ENCODE measurements at places on chromosomes 5 and 9. TPM values are rescaled to one million over a fixed set of nuclear protein-coding genes. Genes with fewer than 3 reads are reported as not detected.

Gene AK3
- total RNA-seq = 25.7 TPM

GRCh38 chr5:169158764-169159163 is 142.2 kb downstream of the SLIT3 start:
- DNase-seq = no peak

- DNase-seq = no peak
Observed at GRCh38 chr9:1918108-1918507, 97.0 kb upstream of the SMARCA2 start.

Gene FOXD4L6
- total RNA-seq = not detected

DNA sequence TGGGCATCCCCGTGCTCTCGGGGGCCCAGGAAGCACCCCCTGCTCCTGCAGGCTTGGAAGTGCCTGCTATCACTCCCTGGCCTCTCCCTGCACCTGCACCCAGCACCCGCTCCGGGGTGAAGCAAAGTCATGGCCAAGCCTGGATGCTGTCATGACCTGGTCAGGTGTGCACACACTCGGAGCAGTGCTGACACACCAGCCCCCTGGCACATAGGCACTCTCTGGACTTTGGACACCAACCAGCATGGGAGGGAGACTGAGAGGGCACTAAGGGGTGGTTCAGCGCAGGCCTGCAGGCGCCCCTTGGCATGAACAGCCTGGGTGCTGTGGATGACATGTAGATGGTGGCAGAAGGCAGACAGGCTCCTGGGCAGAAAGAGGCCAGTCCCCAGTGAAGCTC is 158.6 kb downstream of the GHR start:
- DNase-seq = no peak

DNA sequence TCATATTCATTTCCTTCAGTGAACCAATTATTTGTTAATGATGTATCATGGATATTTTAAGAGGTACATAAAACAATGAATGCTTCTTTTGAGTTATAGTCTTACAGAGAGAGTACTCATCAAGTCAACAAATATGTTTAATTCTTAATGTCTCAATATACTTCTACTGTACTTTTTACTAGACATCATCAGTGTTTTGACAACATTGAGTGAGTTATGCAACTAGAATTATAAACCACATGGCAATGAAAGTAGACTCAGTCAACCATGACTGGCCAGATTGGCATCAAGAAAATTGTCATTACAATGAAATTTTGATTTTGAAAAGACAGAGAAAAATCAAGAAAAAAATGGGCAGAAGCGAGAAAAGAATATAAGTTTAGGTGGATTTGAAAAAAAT is 1248.1 kb upstream of the CDH18 start:
- DNase-seq = no peak

DNA sequence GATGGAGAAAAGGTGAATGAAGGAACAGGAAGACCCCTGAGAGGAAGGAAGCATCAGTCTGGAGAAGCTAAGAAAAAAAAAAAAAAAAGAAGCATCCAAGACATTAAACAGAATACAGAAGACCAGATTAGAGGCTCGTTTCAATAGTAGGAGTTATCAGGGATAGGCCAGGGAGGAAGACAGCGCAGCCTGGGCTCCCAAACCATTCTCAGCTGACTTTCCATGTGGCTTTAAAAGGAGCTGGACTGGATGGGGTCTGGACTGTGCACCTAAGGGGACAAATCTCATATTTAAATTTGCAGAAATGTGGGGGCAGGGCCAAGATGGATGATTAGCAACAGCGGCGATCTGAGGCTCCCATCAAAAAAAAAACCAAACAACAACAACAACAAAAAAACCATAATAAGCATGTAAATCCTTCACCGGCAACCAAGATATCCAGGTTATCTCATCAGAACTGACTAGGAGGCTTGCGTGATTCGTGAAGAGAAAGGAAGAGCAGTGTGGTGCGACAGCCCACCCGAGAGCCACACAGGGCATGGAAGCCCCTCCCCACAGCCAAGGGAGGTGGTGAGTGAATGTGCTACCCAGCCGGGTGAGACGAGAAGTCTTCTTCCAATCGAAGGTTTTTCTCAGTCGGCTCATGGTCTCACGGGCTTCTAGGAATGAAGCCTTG is 114.9 kb upstream of the ADAMTS16 start:
- no peak for DNase-seq

Gene OR1Q1
- total RNA-seq = not detected

Gene ANGPTL2
- not detected for total RNA-seq

DNA sequence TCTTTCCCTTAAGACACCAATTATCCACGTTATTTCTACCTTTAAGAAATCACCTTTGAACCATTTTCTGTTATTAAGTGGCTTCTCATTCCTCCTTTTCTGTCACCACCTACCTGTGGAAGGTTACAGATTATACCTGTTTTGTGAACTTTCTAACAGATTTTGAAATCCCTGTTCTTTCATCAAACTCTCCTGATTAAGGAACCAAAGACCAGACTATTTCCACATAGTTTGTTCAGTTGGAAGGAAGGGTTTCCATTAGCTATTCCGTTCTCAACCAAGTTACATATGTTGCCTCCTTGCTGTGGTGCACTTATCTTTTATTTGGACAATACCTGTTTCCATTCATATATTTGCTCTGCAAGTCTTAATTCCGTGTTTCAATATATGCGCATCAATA is 343.6 kb downstream of the ADGRV1 start:
- no peak for DNase-seq

DNA sequence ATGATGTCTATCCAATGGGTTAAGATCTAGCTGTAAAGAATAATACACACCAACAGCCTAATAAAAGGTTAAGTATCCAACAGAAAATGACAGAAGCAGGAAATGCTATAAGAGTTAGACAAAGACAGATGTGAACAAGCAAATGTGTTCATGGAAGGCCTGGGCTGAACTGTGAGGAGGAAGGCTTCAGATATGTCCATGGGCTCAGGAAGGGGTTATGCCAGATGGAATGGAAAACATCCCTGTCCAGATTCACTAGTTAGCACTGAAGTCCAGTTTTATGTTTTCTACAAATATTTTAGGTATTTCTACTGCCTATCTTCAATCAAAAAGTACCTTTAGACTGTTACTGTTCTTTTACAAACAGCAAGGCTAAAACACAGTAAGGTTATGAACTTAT is 27.1 kb downstream of the ERAP1 start:
- no peak for DNase-seq

Gene FGF18
- total RNA-seq = 0.58 TPM

GRCh38 chr5:144086295-144086694 is 84.2 kb downstream of the YIPF5 start:
- DNase-seq = no peak

DNA sequence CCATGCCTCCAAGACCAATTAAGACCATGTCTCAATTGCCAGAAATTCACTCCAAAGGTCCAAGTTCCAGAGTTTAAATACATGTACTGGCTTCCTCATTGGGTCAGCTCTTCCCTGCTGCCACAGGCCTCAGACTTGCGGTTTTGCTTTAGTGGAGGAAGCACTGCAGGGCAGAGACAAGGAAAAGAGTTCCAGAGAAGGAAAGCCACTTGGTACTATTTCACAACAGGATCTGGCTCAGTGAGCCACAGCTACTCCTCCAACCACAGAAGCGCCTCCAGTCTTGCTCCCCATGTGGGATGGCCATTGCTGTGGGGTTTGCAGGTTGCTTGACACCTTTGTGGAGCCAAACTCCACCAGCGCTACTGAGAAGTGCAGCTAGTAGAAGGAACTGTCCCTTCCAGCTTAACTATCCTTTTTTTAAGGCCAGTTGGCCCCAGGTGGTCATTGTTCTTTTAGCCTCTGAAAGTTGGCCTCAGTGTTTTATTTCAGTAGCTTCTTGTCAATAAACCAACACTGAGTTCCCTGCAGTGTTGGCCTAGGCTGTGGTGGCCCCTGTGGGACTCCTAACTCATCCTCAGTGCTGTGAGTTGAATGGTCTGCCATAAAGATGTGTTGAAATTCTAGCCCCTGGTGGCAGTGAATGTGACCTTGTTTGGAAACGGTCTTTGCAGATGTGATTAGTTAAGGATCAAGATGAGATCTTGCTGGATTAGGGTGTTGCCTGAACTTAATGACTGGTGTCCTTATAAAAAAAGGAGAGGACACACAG is 93.7 kb upstream of the DAP start:
- DNase-seq = no peak

- DNase-seq = no peak
Observed at GRCh38 chr5:142181547-142182163, 73.1 kb downstream of the NDFIP1 start.

Gene FABP6
- total RNA-seq = not detected

Gene QRFP
- not detected for total RNA-seq
